Spinal cord (tissue), 10 donors: ENCODE measurements at places on chromosomes 16 and 17.

DNA sequence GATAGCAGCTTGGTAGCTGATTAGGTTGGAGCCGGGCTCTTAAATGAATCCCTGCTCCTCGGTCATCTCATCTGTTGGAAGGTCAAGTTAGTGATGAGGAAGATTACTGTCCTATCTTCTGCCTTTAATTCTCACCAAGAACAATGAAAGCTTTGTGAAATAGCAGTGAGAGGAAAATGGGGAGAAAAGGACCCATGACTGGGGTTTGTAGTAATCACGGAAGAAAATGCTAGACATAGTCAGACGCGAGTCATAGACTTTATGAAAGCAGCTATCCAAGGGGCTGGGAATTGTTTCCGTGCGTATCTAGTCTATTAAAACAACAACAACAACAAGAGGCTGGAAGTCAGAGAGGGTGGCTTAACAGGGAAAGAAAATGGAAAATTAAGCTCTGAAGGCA, 18.3 kb downstream of the PIK3R5 start:
- no peak for DNase-seq

DNA sequence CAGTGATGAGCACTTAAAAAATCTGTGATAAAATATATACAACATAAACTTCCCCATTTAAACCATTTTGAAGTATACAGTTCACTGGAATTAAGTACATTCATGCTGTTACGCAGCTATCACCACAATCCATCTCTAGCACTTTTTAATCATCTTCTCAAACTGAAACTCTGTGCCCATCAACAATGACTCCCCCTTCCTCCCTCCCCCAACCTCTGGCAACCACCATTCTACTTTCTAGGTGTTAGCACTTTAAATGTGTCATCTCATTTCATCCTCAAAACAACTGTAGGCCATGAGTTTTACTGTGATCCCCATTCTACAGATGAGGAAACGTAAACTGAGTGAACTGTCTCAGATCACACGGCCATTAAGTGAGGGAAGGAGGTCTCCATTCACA, 13.8 kb upstream of the TMEM98 start:
- no peak for DNase-seq

DNA sequence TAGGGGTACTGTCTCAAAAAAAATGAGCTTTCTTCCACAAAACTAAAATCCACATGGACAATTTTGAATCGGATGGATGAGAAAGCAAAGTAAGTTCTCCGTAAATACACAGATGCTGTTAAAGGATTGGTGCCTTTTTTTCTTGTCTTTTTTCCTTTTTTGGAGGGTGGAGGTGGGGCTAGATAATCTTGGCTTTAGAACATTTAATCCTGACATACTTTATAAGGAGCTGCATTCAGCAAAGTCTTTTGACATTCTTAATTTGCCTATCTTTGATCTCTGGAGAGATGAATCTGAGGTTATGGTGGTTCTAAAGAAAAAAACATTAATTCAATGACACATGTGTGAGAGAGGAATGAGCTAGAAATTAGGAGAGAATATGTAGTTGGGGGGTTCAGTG, 312.3 kb upstream of the KCNJ16 start:
- no peak for DNase-seq

DNA sequence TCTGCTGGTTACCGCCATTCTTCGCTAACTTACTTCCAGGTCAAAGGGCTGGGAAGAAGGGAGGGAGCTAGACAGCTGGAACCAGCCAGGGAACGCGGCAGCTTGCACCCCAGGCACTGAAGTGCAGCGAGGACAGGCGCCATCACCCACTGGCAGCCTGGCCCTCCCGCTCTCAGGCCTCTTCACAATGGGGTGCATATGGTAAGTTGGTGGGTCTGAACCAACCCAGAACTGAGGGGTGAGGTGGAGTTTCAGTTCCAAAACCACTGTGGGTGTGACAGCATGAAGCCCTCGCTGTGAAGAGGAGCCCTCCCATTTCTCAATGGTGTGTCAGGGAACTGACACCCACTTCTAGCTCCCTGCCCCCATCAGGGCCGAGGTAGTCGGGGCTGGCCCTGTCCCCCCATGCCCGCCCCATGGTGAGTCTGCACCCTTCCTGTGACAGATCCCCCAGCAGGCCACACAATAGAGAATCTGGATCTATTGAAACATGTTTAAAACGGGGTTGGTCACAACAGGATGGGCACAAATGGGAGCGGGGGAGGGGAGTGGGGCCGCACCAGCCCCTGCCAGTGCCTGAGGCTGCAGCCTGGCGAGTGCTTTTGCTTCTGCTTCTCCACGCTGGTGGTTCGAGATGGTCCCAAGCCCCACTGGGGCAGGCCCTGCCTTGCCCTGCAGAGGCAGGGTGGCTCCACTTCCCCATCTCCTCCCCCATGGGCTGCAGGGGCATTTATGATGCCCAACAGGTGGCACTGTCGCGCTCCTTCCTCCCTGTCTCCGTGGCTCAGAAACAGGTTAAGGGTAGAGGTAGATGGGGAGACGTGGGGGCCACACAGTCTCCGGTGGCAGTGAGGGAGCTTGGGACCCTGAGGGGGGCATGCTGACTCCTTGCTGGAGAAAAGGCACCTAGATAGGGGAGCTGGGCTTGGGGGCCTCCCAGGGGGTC, 2.3 kb downstream of the LIMD2 start:
- no peak for DNase-seq

GRCh38 chr17:31427684-31428083, 36.2 kb downstream of the RAB11FIP4 start:
- DNase-seq, result no peak

DNA sequence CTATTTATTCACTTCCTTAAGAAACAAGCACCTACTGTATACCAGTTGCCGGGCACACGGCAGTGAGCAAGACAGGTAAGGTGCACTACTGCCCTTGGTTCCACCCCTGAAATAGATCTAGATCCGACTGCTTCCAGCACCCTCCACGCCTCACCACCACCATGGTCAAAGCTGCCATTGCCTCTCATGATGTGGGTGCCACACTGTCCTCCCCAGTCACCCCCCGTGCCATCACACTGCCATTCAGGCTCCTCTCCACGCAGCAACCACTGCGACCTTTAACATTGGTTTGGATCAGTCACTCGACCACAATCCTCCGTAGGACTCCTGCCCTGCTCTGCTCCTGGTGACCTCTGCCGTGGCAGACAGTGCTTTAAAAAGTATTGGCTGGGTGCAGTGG, 226.8 kb downstream of the CPPED1 start:
- no peak for DNase-seq

DNA sequence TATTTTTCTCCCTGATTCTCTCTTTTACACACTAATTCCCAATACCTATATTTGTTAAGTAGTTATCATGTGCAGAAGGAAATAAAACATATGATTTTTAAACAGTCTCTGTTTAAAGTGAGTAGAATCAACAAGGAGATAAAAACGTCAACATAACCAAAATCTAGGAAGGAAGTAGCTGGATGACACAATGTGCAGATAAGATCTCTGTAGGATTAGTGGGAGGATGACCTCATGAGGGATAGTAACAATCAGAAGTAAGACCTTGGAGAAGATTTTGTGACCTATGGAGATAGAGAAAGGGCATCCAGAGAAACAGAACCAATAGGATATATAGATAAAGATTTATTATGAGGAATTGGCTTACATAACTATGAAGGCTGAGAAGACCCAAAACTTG, 262.6 kb upstream of the CDH11 start:
- DNase-seq, result no peak

DNA sequence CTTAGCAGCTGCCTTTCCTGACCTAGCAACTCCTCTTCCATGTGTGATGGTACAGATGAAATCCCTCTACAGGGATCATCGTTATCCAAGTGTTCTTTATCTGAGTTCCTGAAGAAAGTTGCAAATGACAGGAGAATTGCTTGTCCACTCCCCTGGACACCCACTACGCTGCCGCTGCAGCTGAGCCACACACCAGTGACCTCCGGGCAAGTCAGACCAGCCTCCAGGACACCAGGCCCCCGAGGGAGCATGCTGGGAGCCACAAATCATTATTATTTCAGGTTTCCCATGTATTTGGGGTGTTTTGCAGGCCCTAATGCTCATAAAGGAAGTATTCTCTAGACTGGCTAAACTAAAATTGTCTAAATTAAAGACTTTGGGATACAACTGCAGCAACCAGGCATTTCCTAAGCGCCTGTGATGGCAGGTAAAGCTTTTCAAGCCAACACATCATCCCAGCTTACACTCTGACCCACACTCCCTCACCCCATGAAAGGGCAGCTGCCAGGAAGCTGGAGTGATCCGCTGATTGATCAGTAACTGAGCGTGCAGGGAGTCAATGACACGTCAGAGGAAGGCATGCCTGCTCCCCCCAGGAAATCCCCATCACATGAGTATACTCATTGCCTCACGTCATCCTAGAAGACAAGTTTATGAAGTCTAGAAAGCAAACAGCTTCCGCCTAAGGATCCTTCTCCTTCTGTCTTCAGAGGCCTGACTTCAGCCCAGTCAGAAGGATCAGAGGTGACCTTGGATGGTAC, 14.4 kb downstream of the FA2H start:
- DNase-seq, result no peak
